ENCODE measurements at places on chromosomes 3 and 15.

DNA sequence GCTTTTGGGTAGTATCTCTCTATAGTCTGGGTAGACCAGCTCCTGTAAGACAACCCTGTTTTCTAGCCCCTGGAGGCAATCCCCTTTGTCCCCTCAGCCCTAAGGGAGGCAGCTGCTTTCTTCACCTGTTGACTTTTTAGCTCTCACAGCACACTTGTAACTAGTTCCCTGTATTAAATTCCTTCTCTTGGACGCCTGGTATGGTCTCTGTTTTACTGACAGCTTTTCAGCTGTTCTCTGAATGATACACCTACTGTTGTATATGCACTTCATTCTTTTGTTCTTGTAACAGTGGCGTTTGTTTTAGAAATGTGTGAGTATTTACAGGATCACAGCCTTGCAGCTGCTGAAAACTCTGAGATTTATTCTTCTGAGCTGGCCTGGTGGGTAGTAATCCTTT, 413.0 kb upstream of the RBMS3 start:
- no peak for DNase-seq

DNA sequence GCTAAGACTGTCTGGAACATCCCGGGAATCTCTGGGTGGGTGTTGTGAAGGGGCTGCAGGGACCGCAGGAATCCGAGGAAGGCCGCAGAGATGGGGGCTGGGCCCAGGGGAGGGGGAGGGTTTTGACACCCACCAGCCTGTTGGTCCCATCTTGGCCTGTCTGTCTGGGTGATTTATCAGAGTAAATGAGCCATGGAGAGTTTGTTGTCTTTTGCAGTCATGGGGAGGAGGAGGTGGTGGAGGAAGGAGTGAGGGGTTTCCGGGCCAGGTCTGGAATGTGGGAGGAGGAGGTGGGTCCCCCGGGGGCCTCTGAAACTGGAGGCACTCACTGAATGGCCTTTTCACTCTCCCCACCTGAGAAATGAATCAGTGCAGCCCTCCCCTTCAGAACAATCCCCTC, 11.5 kb downstream of the SEMA3F start:
- DNase-seq: no peak

GRCh38 chr3:124780761-124781475, 50.7 kb downstream of the UMPS start:
- DNase-seq: peak; percentile 81

DNA sequence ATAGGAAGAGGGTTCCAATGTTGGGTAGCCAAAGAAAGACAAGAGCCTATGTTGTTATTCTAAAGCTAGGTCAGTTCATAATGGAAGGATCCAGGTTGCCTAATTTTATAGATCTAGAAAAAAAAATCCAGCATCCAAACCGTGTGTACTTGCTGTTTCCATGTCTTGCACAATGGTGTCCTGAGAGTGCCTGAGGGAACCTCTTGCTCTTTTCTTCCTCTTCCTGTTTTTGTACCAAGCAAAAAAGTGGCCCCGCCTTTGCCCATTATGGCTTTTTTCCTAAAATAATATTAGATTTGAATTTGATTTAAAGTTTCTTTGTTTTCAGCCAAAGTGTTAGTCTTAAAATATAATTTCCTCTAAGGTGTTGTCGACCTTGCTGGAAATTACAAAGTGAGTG, 224.4 kb downstream of the RYR3 start:
- DNase-seq: no peak

GRCh38 chr3:24110051-24110450, 165.0 kb downstream of the NR1D2 start:
- no peak for DNase-seq

- no peak for DNase-seq
These were observed 47.8 kb upstream of the NDN start for GRCh38 chr15:23734862-23735261.

DNA sequence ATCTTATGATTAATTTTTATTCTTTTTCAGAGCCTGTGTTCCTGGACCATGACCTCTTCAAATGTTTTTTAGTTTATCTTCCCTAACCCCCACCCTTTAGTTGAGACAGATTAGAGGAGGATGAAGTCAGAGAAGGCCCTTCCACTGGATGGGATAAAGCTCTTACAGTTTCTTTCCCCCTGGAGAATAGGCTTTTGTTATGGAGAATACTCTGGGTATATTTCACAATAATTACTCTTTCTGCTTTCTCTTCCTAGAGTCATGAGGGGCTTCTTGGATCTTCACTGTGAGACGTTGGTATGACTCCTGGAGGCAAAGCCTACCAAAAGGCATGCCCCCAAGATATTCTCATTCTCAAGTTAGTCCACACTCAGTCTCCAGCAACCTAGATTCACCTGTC, 144.4 kb upstream of the THRB start:
- DNase-seq: no peak

DNA sequence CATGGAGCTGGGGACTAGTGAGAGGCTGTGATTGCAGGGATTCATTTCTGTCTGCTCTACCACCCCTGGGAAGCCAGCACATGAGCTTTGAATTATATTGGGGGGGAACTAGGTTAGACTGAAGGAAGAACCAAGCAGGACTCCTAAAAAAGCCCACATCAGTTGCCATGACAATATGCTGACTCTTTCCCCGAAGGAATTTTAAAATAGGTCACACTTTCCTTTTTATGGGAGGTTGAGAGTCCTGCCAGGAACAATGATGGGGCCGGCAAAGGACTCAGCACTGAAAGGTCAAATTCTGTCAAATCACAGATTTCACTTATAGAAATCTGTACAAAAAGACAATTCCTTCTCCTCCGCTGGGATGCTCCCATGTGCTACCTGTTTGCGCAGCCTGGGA, 130.8 kb downstream of the ZNF621 start:
- DNase-seq: no peak

GRCh38 chr3:120650311-120650710, 31.7 kb downstream of the HGD start:
- DNase-seq: no peak

GRCh38 chr15:97759363-97759762, 201.1 kb upstream of the ARRDC4 start:
- no peak for DNase-seq

- no peak for DNase-seq
These were observed 118.8 kb downstream of the ECT2 start for GRCh38 chr3:172869368-172869771.

DNA sequence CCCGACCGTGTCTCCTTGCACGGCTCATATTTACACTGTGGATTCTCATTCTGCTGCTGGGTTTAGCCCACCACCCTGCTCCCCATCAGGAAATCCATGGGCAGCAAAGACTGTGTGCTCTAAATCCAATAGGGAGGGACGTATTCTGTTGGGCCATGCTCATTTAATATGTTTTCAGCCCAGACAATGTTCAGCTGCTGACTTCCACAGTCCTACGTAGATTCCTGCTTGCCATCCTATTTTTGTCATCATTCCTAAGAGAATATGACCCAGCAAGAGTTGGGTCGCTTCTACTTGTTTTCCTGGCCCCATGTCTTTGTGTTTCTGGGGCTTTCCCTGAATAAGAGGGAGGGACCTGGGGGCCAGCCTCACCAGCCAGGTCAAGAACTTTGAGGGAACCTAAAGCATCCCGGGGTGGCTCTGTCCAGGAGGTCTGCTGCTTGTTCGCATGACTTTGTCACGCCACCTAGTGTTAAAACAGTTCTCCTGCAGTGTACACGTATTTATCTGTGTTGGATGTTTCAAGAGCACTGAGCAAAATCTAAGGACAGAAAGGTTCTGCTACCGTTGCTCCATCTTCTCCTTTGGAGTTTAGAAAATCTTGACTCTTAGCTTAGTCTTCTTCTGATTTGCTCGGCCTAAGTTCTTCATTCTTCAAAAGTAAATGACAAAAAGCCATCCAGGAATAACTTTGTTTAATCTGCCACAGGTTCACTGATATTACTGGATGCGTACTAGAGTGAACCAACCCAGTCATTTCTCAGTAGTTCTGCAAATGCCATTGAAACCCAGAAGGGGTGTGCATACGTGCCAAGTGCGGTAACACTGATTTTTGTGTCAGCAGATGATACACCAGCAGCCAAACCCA, 79.8 kb upstream of the NR2E3 start:
- DNase-seq: peak; percentile 57

- no peak for DNase-seq
These were observed 64.8 kb upstream of the BCL6 start for GRCh38 chr3:187810021-187810446.

GRCh38 chr15:58419803-58420524, 11.8 kb upstream of the LIPC start:
- DNase-seq: no peak

GRCh38 chr3:193702967-193703366, 110.0 kb downstream of the OPA1 start:
- DNase-seq: no peak

DNA sequence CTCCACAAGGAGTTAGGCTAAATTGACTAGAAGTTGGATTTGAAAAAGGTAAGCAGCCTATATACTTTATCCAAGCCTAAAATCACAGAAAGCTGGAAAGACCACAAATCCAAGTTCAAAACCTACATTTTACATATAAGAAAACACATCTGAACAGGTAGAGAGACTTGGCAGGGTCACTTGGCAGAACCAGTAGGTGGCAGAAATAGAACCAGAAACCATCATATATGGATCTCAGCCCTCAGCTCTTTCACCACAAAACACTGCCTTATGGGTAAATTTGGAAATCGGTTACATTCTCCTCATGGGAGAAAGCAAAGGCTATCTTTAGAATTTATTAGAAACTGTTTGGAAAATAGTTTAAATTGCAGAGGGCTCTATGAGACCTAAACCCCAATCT, 44.2 kb downstream of the MKRN2 start:
- DNase-seq: no peak

GRCh38 chr3:73511571-73512525, 112.9 kb downstream of the PDZRN3 start:
- DNase-seq: peak; percentile 58

DNA sequence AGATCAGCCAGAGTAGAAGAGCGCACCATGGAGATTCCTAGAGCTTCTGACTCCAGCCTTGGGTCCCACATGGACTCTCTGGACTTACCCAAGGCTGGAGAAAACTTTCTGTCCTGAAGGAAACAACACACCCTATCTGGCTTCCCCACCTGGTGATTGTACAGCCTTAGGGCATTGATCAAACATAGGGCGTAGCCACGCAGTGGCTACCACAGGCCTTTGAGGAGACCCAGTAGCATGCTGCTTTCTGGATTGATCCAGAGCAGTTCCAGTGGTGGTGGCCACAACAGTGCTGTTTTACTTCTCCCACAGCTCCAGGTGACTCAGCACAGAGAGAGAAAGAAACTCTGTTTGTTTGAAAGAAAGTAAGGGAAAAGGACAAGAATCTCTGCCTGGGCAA, 23.5 kb downstream of the PYDC2 start:
- no peak for DNase-seq

DNA sequence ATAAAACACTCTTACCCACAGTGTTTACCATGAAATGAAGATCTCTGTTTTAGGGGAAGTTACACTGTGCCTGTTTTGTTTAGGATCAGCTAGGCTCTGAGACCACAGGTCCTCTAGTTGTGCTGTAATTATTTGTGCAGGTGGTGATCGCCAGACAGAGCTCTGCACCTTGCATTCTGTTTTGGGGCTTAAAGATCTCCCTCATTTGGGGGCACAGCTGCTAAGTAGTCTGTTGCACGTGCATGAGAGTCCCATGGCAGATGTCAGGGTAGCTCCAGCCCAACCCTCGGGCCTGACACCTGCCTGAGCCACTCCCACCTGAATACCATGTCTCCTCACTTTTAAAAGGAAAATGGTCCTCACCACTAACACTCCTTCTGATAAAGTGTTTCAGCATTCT, 12.4 kb downstream of the C3orf20 start:
- DNase-seq: no peak

GRCh38 chr3:50161320-50161719, 6.2 kb downstream of the SEMA3F start:
- no peak for DNase-seq

- DNase-seq: no peak
These were observed 7.0 kb downstream of the B2M start for GRCh38 chr15:44718180-44718926.

DNA sequence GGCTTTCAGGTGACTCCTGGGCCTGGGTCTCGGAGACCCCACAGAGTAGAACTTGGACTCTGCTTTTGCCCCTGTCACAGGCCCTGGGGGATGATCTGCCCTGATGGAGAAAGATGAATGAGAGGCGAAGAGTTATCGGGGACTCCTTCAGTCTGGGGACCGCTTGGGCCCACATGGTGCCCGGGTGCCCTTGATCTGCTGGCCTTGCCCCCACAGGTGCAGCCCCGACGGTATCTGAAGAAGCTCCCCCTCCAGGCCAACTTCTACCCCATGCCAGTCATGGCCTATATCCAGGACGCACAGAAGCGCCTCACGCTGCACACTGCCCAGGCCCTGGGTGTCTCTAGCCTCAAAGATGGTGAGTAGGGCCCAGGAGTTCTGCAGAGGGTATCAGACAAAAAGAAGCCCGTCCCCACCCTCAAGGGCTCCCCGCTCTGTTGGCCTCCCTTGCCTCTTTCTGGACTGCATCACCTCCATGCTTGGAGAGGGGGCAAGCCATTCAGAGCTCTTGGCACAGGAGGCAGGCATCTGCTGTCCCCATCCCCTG, 10.4 kb downstream of the MAN2A2 start:
- DNase-seq: no peak

DNA sequence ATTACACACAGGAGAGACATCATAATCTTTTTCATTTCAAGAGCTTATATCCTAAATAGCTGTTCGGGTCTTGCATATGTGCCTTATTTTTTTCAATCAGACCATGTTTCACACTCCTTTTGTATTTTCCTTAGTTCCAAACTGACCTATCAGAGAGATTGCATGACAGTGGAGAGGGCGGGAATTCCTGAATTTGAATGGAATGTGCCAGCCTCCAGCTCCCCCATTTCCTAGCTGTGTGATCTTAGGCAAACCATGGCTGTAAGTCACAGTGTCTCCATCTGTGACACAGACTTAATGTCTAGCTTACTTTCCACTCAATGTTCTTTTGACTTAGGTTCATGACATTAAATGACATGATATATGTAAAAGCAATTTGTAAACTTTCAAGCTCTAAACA, 62.0 kb upstream of the CSTA start:
- no peak for DNase-seq

- peak; percentile 27 for DNase-seq
These were observed 19.2 kb downstream of the ALS2CL start for GRCh38 chr3:46674031-46674845.

DNA sequence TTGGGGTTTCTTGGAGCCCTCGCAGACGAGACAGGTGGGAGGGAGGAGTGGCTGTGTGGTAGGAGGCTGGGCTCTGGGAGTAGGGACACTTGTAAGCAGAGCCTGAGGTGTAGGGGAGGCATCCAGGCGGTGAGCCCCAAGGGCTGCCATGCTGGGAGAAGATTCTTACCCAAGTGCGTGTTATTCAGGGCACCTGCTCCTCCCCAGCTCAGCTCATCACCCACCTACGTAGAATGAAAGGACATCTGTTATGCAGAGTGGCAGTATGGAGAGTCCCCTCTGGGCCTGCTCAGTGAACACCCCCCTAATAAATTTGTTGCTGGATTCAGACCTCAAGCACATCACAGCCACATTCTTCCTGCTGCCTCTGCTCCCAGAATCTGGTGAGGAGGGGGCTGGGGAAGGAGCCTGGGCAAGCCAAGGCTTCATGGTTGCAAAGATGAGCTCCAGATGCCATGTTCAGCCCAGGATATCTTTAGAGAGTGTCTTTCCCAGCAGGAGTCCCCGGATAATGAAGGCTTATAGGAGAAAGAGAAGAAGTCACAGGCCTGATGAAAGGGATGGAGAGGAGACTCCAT, 261.8 kb downstream of the EPHB1 start:
- DNase-seq: no peak

GRCh38 chr15:65758242-65758641, 33.9 kb downstream of the DENND4A start:
- no peak for DNase-seq

- DNase-seq: no peak
These were observed 574.4 kb upstream of the SUCLG2 start for GRCh38 chr3:68228856-68229255.
